GM19239 (cell line): ENCODE measurements at places on chromosomes 6 and 20.

GRCh38 chr6:165985806-165986299 lies 181.8 kb downstream of the TBXT start:
- DNase-seq = no peak

- no peak for DNase-seq
Measured at GRCh38 chr6:168367285-168367751, 47.7 kb upstream of the DACT2 start.

DNA sequence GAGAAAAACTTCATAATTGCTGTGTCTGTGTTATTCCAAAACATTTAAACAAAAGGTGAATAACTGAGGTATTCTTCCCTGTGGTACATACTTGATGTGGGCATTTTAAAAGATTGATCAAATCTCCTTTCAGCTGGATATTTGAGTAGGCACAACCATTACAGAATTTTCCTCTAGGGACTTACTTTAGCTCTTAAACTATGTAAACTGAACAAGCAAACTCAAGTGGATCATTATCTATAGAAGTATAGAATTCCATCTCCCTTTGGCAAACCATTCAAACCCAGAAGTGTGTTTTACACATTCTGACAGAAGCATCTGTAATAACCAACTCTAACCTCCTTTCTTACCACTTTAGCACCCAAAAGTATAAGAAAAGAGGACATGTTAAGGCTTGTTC lies 241.4 kb downstream of the ESR1 start:
- DNase-seq = no peak

DNA sequence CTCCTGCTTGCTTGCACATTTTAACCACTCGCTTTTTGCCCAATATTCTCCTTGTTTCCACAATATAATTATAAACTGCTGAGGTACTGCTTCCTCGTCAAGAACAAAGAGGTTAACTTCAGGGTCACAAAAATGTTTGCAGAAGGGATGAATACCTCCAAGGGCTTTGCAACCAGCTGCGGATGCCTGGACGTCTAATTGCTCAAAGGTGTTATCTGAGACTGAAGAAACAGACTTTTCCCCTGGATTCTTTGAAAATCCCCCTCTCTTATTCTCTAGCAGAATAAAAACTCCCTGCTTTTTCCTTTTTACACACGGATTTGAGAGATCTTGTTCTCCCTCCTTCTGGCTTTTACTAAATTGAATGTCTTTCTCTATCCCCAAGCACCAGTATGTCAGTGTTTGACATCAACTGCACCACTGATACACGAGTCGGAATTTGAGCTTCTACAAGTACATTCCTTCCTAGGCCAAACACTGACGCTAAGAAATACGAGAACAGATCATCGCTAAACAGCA lies 336 bp upstream of the SMPDL3A start:
- DNase-seq = no peak

DNA sequence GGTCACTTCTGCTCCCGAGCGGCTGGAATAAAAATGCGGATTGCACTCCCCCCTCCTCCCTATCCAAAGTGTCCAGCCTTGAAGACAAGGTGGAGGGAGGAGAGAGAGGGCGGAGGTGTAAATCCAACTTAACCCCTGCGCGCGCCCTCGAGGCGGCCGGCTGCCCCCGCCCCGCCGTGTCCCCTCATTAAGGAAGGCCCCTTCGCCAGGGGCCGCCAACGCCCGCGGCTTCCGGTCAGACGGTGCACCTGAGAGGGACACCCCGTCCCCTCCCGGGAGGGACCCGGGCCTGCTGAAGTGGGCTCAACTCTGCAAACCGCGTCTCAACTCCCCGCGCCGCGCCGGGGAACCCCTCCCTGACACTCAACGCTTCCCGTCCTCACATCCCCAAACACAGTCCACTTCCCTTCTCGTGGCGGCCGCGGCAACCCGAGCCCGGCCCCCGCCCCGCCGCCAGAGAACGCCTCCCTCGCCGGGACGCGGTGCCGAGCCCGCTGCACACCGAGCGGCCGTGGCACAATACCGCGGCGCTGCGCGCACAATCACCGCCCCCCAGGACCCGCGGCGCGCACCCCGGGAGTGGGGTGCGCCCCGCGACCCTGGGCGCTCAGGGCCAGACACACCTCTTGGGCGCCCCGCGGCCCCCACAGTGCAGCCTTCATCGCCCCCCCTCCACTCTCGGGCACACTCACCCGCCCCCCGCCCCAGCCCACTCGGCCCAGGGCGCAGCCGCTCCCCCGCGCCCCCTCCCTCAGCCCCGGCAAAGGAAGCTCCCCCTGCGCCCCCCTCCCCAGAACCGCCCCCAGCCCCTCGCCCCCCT lies 102.5 kb downstream of the NOL4L start:
- no peak for DNase-seq

GRCh38 chr6:35491558-35492257 lies 5.2 kb downstream of the TEAD3 start:
- no peak for DNase-seq

GRCh38 chr20:25281541-25281991 lies 33.7 kb downstream of the PYGB start:
- DNase-seq = peak; percentile 75

- DNase-seq = no peak
Measured at GRCh38 chr6:1594445-1595200, 15.1 kb upstream of the FOXC1 start.

- no peak for DNase-seq
Measured at GRCh38 chr6:111024681-111025080, 42.8 kb downstream of the RPF2 start.

DNA sequence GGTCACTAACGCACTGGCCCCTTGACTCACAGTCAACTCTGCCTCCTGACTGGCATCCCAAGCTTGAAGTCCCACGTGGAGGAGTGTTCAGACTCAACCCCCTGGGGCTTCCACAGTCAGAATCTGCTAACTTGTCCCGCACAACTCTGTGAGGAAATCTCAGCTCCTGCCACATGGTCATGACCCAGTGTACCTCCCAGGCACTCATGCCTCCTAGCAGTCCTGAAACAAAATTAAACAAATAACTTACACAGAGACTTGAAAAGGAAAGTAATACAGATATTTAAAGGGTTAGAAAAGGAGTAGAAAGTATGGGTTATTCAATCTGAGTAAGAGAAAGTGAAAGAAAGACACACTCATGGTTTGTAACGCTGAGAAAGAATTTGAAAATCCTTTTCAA lies 134.9 kb downstream of the GMDS start:
- no peak for DNase-seq

GRCh38 chr6:31007694-31008093 lies 2.6 kb upstream of the MUC22 start:
- no peak for DNase-seq

- DNase-seq = no peak
Measured at GRCh38 chr6:15349379-15349778, 103.5 kb downstream of the JARID2 start.

GRCh38 chr6:128899341-128900050 lies 16.6 kb downstream of the LAMA2 start:
- DNase-seq = no peak

- no peak for DNase-seq
Measured at GRCh38 chr6:72739368-72739779, 117.5 kb downstream of the KCNQ5 start.

DNA sequence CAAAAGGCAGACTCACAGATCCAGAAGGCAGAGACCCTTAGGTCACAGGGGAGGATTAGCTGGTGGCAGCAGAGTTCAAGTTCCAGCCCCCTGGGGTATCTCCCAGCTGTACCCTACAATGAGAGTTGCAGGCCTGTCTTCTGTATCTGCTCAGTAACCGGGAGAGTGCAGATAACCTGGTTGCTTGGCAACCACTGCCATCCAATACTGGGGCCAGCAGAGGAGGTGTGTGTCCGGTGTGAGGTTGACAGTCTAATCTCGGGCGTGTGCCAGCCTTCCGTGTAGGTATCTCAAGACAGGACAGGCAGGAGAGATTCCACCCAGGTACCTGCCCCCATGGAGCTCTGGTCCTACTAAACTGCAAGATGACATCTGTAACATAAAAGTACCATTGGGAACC lies 56.6 kb upstream of the TBC1D7 start:
- no peak for DNase-seq

DNA sequence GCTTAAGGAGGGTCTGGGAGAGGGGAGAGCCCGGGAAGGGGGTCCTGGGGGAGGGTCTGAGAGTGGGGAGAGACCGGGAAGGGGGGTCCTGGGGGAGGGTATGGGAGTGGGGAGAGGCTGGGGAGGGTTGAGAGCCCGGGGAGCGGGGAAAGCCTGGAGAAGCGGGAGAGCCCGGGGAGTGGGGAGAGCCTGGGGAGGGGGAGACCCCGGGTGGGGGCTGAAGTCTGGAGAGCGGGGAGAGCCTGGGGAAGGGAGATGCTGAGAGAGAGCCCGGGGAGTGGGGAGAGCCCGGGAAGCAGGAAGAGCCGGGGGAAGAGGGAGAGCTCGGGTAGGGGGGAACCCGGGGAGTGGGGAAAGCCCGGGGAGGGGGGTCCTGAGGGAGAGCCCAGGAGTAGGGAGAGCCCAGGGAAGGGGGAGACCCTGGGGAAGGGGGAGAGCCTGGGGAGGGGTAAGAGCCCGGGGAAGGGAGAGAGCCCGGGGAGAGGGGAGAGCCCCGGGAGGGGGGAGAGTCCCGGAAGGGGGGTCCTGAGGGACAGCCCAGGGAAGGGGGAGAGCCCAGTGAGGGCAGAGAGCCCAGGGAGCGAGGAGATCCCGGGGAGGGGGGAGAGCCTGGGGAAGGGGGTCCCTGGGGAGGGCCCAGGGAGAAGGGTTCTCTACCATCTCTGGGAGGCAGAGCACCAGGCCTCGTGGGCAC lies 148.5 kb downstream of the SYNDIG1 start:
- DNase-seq = no peak

DNA sequence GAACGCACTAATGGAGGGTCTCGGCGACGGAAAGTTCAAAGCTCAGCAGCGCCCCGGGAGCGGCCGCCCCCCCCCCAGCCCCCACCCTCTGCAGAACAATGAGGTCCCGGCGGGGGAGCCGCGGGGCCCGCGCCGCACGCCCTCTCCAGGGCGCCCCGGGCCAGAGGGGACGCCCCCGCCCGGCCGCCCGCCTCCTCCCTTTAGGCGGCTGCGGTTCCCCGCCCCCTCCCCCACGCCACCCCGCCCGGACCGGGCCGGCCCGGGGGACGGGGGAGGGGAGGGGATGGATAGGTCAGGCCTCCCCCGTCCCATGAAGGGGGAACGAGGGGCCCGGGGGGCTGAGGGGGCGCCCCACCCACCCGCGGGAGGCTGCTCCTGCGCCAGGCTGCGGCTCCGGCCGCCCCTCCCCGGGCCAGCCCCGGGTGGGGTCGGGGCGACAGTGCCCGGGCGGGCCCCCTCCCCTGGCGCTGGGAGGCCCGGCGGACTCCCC lies 1.5 kb downstream of the NOL4L start:
- no peak for DNase-seq
